ENCODE measurements at places on chromosomes 7 and 10.

GRCh38 chr10:91409069-91409868 lies 875 bp upstream of the HECTD2 start:
- peak; percentile 32 for DNase-seq

GRCh38 chr7:128872394-128872824 lies 9.8 kb downstream of the ATP6V1F start:
- no peak for DNase-seq

DNA sequence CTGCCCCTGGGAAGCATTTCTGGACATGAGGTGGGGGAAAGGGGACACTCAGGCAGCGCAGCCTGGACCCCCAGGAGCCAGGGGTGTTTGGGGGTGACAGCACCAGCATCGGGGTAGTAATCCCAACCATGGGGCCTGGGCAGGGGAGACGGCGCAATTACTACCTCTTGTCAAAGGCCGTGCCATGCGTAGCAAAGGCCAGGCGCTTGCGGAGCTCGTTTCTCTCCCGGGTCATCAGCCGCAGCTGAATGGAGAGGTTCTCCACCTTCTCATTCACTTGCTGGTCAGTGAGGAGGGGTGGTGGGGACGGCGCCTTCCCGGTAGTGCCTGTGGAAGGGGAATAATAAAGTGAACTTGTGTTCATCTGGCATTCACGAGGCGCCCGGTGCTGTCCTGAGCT lies 70.0 kb downstream of the DLG5 start:
- no peak for DNase-seq

DNA sequence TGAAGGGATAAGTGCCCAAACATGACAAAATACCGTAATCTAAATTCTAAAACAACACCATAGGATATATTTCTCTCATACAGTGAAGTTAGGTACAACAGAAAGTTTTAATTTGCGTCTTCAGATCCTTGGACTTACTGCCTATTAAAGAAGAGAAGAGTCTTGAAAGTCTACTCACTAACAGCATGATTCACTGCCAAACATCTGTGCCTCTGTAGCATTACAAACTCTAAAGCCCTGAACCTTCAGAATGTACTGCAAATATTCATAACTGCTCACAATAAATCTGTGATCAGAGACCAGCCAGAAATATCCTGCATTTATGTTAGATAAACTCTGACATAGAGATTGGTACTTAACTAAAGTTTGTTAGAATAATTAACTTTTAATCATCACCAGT lies 365.3 kb downstream of the PARD3 start:
- DNase-seq: no peak

DNA sequence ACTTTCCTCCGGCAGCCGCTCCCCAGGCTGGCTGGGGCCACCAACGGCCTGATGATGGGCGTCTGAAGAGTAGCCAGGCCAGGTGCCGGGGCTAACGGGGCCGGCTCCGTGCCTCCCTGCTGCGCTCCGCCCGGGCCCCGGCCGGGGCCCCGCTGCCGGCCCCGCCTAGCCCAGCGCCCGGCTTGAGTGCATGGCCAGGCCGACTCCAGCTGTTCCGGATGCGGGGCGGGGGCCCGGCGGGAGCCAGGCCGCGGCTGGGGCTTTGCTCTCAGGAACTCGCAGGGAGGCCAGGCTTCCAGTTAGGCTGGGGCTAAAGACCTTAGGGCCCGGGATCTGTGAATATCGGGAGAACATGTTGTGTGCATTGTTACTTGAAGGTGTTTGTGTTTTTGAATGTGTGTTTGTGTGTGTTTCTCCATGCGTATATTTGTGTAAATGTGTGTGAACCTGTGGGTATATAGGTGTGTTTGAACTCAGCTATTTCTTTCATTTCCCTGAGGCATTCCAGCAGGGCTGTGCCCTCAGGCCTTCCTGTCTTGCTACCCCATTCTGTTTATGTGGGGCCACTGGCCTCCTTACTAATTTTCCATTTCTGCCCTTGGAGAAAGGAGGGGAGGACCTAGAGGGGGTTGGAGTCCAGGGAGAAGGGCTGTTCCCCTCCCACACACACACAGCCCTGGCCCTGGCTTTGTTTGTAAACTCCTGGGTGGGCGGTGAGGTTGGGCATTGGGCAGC lies 1.1 kb upstream of the LBX1 start:
- no peak for DNase-seq

- no peak for DNase-seq
Measured at GRCh38 chr7:11609096-11609670, 222.8 kb downstream of the THSD7A start.

- no peak for DNase-seq
Measured at GRCh38 chr10:17756557-17757217, 4.7 kb downstream of the TMEM236 start.

DNA sequence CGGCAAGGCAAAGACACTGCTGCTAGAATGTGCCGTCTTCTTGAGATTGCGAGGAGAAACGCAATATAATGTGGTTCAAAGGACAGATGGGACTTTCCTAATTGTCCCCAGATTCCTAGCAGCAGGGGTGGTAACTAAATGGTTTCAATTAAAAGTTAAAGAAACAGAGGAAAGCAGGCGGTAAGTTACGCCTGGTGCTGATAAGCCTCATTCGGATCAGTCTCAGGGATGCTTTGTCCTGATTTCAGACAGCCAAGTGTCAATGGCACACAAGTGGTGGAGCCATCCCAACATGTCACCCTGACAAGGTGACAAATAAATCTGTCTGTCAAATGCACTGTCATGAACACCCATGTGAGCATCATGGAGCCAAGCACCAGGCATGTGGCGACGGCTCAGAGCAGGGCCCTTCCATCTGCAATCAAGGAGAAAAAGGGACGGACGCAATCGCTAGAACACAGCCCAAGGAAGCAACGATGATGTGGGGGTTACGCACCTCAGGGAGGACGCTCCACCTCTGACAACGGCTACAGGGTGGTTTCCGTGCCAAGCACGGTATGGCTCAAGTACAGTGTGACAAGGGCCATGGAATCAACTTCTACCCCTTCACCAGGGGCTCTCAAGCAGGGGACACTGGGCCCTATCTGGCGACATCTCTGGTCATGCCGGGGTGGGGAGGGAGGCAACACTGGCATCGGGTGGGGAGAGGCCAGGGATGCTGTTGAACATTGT lies 66.2 kb downstream of the CTBP2 start:
- no peak for DNase-seq

GRCh38 chr7:151177310-151177709 lies 9.7 kb downstream of the ASB10 start:
- no peak for DNase-seq

GRCh38 chr10:45441239-45442190 lies 67.5 kb downstream of the ALOX5 start:
- DNase-seq: no peak

DNA sequence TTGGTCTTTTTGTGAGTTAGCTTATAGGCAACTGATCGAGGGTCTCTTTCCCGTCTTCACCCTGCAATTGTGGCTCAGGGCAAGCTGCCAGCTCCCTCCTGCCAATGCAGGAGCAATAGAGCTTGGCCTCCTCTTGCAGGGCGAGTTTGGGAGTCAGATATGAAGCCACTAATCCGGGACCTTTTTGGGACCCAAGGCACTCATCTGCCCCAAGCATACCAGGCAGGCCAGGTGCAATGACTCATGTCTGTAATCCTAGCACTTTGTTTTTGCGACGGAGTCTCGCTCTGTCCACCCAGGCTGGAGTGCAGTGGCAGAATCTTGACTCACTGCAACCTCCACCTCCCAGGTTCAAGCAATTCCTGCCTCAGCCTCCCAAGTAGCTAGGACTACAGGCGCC lies 21.1 kb downstream of the LIMK1 start:
- no peak for DNase-seq

GRCh38 chr7:134071355-134072331 lies 55.5 kb upstream of the LRGUK start:
- DNase-seq: no peak

- DNase-seq: no peak
Measured at GRCh38 chr10:44426247-44427034, 41.5 kb upstream of the CXCL12 start.

DNA sequence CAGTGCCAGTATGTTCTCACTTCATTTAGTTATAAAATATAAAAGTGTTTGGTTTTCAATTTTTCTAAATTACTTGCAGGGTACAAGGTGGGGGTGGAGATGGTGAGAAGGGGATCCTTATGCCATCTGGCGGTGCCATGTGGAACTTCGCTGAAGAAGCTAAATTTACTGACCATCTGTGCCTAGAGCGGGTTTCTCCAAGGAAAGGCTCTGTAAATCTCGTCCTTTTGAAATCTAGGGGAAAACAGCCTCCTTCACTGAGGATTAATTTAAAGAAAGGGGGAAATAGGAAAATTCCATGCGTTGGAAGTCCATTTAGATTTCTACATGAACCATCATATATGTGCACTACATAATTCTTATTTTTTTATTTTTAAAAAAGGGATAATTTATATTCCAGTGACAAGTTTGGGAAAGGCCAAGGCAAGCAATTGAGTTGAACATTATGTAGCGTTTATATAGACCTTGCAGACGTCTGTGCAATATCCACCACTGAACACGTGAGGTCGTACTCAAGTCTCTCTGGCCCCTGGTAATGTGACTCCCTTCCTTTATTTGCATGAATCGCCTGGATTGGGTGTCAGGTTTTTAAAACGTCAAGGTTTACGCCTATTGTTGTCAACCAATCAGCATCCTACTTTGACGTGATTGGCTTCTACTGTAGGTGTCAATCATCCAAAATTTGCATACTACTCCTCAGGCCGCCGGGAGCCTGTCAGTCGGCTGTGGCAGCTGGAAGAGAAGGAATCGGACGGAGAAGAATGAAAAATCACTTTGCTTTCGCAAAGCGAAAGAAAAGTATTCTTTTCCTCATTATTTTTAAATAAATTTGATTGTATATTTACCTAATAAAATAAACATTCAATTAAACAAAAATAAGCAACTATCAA lies 297.1 kb upstream of the NFE2L3 start:
- DNase-seq: peak; percentile 100

GRCh38 chr10:15725603-15726002 lies 5.9 kb upstream of the ITGA8 start:
- peak; percentile 7 for DNase-seq

DNA sequence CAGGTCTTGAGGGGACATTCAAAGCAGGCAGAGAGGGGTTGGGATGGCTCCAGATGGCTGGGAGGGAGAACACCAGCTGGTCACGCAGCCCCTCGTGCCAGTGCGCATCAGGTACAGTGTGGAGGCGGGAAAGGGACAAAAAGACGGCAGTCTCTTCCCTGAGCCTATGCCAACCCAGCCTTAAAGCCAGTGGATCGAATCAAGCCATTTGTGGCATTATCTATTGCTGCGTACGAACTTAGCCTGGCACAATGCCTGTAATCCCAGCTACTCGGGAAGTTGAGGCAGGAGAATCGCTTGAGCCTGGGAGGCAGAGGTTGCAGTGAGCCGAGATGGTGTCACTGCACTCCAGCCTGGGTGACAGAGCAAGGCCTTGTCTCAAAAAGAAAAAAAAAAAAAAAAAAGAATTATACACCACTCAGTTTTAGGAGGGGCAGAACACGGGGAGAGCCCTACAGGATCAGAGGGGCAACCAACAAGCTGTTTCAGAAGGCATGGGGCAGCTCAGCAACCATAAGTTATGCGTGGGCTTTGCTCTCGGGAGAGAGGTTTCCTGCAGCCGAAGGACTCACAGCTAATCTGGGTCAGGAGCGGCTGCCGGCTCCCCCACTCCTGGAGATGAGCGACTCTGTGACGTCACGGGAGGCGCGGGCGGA lies 356 bp upstream of the NDUFB2 start:
- DNase-seq: peak; percentile 87

DNA sequence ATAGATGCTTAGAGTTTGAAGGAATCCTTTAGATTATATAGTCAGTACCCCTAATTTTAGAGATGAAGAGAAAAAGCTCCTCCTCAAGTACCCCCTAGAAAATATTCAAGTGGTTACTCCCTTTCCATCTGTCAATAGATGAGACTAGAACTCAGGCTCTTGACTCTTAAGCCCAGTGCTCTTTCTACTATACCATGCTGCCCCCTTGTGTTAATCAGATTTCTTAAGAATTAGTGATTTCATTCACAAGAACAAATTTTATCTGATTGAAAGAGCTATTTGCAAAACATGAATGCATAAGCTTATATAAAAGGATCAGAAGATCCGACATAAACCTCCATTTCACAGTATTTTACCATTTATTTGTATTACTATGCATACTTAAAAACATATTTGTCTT lies 179.3 kb downstream of the TFEC start:
- peak; percentile 63 for DNase-seq

GRCh38 chr7:1013581-1013980 lies 30.6 kb downstream of the CYP2W1 start:
- no peak for DNase-seq

DNA sequence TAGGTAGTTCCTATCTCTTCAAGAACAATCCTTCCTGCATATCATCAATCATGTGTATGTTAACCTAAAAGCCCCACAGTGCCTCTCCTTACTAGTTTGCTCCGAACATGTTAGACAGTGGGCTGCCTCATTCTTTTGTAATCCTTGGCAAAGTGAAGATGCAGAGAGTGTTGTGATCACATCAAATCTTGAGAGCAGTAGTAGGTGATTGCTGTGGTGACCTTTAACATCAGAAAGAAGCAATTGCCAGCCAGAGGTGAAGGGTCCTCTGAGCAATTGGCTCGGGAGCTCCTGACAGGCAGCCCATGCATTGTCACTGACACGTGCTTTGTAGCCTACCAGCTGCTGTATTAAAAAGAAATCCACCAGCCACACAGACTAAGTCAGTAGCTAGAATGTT lies 19.6 kb upstream of the GSTK1 start:
- no peak for DNase-seq

GRCh38 chr10:52778511-52779392 lies 6.2 kb upstream of the MBL2 start:
- DNase-seq: no peak

GRCh38 chr10:113470372-113471240 lies 82.2 kb upstream of the HABP2 start:
- no peak for DNase-seq

- DNase-seq: peak; percentile 64
Measured at GRCh38 chr7:158325530-158326381, 261.9 kb downstream of the PTPRN2 start.

- DNase-seq: no peak
Measured at GRCh38 chr10:6445671-6446316, 134.3 kb downstream of the PRKCQ start.

DNA sequence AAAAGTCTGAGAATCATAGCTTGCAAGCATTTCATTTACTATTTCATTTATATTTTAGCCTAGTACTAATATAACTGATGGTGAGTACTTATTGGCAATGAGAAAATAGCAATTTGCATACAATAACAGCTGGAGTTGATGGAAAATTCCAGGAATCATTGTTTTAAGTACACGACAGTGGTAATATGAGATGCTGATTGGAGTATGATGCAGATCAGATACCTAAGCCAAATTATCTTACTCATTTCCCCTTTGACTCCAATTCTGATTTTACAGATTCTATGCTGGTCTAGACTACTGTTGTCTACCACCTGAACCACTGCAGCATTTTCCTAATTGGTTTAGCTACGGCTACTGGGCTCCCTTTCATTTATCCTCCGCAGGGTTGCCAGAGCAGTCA lies 36.7 kb downstream of the GNG11 start:
- DNase-seq: no peak

GRCh38 chr7:32056767-32057166 lies 13.4 kb downstream of the PDE1C start:
- DNase-seq: no peak

- DNase-seq: no peak
Measured at GRCh38 chr7:70322856-70323255, 724.6 kb downstream of the AUTS2 start.
